ENCODE measurements at places on chromosomes 6 and 20. TPM values are rescaled to one million over a fixed set of nuclear protein-coding genes. Genes with fewer than 3 reads are reported as not detected.

The DDX27 gene
- total RNA-seq, result 47.6 TPM

The TMEM14A gene
- total RNA-seq, result 19.0 TPM

- DNase-seq, result peak; percentile 4
Observed at GRCh38 chr6:170034294-170034693, 256.6 kb downstream of the DLL1 start.

DNA sequence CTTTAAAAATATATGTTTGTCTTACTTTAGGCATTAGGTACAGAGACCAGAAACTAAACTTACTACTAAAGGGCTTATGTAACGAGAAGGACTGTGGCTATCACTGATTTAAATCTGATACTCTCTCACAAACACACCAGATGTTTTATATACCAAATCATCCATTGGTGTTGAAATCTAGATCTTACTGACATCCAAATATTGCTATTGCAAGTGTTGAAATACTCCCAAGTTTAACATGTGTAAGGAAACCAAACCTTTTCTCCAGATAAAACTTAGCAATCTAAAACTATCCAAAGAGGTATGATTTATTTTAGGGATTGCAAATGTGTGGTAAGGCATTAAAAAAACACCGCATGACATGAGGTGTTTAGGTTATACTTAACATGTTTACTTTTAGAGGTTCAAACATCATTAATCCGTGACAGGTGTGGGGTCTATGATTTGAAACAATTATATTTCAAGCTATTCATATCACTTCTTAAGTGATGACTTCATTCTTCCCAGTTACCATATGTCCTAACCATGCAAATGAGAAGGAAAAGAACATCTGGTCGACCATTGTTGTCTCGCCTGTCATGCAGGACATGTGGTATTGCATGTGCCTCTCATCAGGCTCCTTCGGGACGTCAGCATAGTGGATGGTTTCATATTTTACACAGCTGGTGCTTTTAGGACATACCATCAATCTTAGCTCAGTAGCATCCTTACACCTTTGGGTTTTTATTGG lies 168.3 kb upstream of the SPACA1 start:
- no peak for DNase-seq

DNA sequence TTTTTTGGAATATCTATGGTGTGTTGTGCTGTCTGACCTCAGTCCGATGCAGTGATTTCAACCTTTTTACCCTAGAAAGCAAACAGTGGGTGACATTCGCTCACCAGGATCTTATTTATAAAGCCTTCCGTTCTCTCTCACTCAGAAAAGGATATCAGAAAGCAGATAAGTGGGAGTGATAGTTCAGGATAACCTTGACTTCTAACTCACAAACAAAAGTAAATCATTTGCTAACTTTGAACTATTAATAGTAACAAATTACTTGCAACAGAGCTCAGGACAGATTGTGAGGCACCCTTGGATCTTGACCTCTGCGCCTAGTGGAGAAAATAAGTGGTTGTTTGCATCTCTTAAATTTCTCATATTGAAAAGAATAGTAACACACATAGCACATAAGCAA lies 637.1 kb upstream of the CITED2 start:
- DNase-seq, result no peak

GRCh38 chr6:21522797-21523456 lies 70.6 kb upstream of the SOX4 start:
- DNase-seq, result no peak

DNA sequence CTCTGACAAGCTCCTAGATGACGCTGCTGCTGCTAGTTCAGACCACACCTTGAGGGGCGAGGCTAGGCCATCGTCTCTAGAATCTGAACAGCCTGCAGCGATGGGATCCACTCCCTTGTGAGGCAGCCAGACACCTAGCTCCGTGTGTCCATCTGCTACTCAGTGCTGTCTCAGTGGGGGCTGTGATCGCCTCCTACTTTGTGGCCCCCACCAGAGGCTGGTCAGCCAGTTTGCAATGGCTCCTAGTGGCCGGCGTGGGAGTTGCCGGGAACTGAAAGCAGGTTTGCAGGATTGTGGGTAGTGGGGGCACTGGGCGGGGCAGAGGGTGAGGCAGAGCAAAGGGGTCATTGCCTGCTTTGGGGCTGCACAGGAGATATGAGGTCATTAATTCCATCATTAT lies 2.8 kb downstream of the CCN5 start:
- no peak for DNase-seq

GRCh38 chr6:133128191-133128590 lies 113.0 kb upstream of the EYA4 start:
- no peak for DNase-seq

DNA sequence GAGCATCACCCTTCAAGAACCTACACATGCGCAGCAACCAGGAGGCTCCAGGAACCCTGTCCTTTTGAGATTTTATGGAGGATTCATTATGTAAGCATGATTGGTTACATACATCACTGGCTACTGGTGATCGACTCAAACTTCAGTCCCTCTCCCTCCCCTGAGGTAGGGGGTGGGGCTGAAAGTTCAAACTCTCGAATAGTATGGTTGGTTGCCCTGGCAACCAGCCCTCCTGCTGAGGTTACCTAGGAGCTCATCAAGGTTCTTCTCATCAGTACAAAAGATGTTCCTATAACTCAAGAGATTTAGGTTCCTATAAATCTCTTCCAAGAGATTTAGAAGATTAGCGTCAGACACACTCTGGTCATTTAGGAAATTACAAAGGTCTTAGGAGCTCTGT lies 21.9 kb upstream of the ZSCAN9 start:
- no peak for DNase-seq

GRCh38 chr20:13119583-13119982 lies 101.5 kb upstream of the ISM1 start:
- no peak for DNase-seq

The PSMA7 gene
- 236 TPM for total RNA-seq

DNA sequence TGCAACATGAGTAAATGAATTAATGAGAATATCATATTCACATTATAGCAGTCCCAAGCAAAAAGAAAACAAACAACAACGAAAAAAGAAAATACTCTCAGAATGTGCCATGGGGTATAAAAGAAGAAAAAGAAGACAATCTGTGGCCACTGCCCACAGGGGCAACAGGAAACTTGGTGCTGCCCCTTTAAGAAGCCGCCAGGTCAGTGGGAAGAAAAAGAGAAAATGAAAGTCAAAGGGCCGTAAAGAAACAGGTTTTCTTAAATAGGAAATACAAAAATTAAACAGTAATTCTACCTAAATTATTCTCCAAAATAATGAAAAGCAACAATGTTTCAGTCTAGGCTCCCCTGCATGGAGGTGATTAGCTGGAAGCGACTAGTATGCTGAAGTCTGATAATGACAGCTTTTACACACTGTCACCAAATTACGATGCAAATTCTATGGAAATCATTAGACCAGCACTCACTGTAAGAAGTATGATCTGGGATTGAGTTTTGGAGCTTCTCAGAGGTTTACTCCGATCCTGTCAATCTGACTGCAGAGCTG lies 23.6 kb downstream of the GMDS start:
- DNase-seq, result no peak

- DNase-seq, result no peak
Observed at GRCh38 chr6:29827579-29828470, at the start of gene HLA-G. Gene HLA-G (plus strand): TSS chr6:29827825. CDS start chr6:29827845, 20 bp downstream.

DNA sequence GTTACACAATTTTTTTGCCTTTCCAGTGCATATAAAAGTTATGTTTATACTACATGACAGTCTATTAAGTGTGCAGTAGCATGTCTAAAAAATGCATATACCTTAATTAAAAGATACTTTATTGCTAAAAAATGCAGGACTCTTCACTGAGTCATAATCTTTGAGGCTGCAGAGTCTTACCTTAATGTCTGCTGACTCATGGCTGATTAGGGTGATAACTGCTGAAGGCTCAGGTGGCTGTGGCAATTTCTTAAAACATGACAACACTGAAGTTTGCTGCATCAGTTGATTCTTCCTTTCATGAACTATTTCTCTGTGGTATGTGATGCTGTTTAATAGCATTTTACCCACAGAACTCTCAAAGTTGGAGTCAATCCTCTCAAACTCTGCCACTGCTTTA lies 19.1 kb downstream of the ZSCAN23 start:
- DNase-seq, result no peak

- no peak for DNase-seq
Observed at GRCh38 chr6:82686719-82687118, 323.1 kb downstream of the TPBG start.

The CRISP3 gene
- not detected for total RNA-seq

DNA sequence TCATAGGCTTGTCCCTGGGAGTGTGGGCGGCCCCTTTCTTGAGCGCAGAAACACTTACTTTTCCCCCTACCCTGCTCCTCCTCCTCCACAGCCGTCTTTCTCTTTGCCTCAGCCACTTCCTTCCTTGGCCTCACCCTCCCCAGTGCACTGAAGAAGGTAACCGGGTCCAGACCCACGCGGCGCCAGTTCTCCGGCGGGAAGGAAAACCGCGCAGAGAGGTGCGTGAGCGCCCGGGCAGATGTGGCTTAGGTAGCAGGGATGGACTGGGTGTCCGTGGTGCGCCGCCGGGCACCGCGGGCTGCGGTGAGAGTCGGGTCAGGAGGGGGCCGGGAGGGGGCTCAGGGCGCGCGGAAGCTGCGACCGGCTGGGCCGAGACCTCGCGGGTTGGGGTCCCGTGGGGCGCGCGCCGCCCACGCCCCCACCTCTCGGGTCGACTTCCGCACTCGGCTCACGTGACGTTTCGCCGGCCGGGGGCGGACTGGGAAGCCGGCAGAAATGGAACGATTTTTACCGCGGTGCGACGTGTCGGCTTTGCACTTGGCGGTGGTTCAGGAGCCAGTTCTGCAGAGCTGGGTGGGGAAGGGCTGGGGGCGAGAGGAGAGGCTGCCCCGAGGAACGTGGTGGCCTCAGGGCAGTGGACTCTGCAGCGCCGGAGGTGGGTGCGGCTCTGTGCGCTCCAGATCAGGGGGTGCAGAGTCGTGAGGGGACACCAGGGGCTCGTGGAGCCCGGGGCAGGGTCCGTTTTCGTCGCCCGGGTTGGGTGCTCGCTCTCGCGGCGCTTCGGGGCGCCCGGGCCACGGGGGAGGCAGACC lies at the start of gene ABRACL:
TSS of gene ABRACL (plus strand) at position 88 of the 812 bp plus-strand sequence. CDS start 5,416 bp downstream, outside the sequence.
- DNase-seq, result peak; percentile 75

The BPIFA1 gene
- total RNA-seq, result not detected

GRCh38 chr20:19137641-19138040 lies 74.8 kb upstream of the SLC24A3 start:
- no peak for DNase-seq

- DNase-seq, result peak; percentile 9
Observed at GRCh38 chr20:63128367-63128766, 87.6 kb downstream of the YTHDF1 start.

- DNase-seq, result no peak
Observed at GRCh38 chr6:75855052-75855451, 106.0 kb downstream of the MYO6 start.

The SLC22A7 gene
- total RNA-seq, result not detected

GRCh38 chr20:60632391-60633262 lies 619.4 kb upstream of the CDH4 start:
- no peak for DNase-seq

- no peak for DNase-seq
Observed at GRCh38 chr6:79277109-79277508, 42.6 kb upstream of the HMGN3 start.

DNA sequence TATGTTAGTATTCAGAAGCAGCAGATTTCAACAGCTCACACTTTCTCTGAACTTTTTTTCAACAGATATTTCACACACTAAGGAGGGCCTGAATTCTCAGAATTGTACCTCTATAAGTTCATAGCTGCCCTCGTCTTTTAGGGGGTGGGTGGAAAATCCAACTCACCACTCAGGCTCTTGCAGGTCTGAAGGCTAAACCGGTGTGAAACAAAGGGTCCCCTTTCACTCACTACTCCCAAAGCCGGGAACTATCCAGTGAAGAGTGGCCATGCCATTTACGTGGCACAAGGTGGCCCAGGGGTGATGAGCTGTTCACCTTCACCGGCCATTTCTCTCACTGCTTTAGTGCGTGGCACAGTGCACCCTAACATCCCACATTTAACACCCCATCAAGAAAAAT lies 24.2 kb downstream of the TBC1D7 start:
- no peak for DNase-seq
